SJSA1 (cell line): ENCODE measurements at places on chromosomes 1 and 21.

DNA sequence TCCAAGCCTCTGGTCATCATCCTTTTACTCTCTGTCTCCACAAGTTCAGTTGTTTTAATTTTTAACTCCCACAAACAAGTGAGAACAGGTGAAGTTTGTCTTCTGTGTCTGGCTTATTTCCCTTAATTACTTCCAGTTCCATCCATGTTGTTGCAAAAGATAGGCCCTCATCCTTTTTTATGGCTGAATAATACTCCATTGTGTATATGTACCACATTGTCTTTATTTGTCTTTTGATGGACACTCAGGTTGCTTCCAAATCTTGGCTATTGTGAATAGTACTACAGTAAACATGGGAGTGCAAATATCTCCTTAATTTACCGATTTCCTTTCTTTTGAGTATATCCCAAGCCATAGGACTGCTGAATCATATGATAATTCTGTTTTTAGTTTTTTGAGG lies 262.5 kb downstream of the HHAT start:
- no peak for DNase-seq

DNA sequence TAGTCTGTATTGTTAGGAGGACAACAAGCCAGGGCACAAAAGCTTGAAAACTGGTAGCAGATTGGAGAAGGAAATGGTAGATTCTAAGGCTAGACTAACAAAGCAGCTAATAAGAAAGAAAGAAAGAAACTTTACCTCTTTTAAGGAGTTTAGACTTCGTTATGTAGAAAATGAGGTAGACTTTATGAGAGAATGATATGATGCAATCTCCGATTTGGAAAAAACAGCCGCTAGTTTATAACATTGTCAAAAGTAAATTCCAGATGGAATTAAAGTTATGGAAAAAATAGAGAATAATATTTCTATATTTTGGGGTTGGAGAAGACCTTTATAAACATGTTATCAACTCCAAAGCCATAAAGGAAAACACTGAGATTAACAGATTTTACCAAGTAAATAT lies 67.0 kb downstream of the CAMSAP2 start:
- DNase-seq, result no peak

DNA sequence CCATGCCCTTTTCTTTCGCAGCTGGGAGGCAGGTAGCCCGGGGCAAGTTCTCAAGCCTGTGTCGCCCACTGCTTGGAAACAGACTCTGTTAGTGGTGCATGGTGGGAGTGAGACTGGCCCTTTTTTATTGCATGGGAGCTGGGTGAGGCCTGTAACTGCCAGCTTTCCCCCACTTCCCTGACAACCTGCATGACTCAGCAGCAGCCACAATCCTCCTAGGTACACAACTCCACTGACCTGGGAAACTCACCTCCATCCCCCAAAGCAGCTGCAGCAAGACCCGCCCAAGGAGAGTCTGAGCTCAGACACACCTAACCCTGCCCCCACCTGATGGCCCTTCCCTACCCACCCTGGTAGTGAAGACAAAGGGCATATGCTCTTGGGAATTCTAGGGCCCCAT lies 25.8 kb downstream of the PIGP start:
- DNase-seq, result no peak

DNA sequence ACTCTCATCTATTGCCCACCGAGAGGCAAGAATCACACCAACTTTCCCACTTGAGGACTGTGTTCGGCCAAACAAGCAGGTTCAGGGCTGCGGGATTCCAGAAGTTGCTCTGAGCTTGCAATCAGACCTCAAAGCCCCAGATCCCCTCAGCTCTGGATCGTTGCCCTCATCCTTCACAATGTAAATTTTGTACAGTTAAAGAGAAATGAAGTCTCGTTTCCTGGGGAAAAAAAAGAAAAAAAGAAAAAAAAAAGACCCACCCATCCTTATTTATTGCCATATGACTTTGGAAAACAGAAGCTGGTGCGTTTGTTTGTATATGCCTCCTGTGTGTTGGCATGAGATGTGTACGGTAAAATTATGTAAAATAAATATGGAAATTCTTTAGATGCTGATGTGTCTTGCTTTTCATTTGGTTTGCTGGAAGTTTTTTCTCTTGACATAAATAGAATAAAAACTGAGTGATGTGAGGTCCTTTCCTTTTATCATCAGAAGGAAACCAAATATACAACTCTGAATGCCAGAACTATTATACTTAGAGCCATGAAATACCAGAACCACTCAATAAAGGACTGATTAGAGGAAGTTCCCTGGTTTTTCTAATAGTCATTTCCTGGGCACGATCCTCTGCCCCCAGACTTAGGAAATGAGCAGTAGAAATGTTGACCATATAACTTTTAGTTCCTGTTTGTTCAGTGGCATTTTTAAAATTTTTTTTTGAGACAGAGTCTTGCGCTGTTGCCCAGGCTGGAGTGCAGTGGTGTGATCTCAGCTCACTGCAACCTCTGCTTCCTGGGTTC lies 48.7 kb downstream of the LHX4 start:
- DNase-seq, result peak; percentile 91

DNA sequence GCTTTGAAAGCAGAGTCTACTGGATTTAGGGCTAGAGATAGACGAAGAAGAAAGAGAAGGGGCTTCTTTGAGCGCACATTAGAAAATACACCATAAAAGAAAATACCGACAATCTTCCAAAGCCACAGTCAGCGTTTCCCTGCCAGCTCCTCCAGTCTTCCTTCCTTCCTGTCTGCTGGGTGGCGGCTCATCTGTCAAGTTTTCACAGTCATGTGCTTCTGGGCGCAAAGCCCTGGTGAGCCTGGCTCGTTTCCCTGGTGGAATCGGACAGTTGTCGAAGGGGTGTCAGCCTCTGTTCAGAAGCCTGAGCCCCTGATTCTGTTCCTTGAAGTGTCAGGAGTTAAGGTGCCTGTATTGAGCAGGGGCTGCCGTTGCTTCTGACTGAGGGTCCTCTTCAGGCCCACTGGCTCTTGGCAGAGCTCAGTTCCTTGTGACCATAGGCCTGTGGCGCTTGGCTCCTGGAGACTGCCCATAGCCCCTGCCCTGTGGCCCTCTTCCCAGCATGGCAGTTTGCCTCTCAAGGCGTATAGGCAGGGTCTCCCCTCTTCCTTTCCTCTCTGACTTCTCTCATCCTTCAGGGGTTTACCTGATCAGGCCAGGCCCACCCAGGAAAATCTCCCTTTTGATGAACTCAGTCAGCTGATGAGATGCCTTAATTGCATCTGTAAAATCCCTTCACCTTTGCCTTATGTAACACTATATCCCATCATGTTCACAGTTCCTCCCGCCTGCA lies 58.6 kb downstream of the ADARB1 start:
- DNase-seq, result no peak

DNA sequence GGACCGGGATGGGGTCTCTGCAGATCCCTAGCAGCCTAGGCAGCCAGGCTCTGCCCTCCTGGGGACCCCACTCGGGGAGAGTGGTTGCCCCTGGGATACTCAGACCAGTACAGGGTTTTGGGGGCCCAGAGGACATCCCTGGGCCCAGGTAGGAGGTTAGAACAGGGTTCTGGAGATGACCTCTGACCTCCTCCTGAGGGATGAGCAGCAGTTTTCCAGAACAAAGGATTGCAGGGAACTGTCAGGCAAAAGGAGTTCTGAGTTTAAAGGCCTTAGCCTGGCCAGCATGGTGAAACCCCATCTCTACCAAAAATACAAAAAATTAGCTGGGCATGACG lies 20.4 kb upstream of the VPS13D start:
- DNase-seq, result no peak

DNA sequence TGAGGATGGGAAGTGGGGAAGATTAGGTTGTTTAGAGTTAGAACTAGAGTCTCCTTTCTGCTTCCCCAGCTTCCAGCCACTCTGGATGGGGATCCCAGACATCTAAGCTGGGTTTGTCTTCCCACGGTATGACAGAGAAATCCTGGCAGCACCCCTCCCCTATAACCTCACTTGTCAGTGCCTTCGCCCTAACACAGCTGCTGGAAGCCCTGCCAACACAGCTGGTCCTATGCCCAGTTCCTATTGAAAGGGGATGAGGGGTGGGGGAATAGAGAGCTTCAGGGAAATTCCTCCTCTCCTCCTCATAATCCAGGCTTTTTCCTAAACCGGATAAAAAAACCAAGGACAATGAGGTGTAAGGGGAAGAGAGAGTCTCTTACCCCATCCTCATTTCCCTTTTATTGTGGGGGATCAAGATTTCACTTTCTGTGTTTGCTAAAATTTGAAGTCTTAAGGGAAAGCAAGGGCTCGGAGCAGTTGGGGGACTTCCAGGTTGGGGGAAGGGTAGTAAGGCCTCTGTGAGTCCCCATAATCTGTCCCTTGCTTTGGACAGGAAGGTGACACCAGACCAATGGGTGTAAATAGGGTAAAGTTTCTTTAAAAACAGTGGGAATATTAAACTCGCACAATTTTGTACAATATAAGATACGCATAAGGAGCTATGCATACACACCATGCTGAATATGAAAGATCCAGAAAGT lies 590 bp downstream of the TMOD4 start:
- no peak for DNase-seq

GRCh38 chr1:9400425-9401079 lies 107.9 kb downstream of the SPSB1 start:
- DNase-seq, result no peak

GRCh38 chr1:99886179-99886578 lies 36.0 kb downstream of the AGL start:
- no peak for DNase-seq

GRCh38 chr1:21893046-21893805 lies 43.9 kb downstream of the HSPG2 start:
- DNase-seq, result no peak

GRCh38 chr1:33381977-33382376 lies 48.9 kb downstream of the PHC2 start:
- no peak for DNase-seq

GRCh38 chr1:52679048-52679447 lies 19.1 kb downstream of the COA7 start:
- DNase-seq, result no peak

GRCh38 chr21:20570824-20571232 lies 427.4 kb upstream of the NCAM2 start:
- no peak for DNase-seq

DNA sequence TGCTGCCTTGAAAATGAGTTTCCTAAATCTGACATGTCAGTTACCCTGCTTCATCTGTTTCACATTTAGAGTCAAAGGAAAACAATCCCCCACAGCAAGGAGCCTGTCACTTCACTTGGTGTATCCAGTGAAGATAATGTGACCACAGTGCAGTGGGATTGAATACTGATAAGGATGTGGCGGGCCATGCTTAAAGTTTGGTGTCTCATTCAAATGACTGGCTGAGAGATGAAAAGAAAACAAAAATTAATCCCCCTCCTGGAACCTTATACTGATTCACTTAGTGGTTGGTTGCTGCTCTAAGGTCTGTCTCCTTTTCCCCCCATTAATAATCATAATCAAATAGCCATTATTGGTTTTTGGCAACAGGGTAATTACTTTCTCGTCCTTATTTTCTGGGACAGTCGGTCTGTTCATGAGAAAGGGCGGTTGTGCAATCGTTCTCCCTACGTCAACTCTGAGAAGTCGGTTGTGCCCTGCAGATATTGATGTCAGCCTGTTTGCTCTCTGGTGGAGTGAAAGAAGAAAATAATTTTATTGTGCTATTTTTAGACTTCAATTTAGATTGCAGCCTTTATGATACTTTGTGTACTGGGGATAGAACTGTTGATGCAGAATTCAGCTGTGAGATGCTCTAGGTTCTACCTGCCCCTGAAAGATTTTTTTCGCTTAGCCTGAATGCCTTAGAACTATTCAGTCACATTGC lies 360.2 kb downstream of the DISC1 start:
- no peak for DNase-seq
